ENCODE measurements at places on chromosomes 4 and X.

DNA sequence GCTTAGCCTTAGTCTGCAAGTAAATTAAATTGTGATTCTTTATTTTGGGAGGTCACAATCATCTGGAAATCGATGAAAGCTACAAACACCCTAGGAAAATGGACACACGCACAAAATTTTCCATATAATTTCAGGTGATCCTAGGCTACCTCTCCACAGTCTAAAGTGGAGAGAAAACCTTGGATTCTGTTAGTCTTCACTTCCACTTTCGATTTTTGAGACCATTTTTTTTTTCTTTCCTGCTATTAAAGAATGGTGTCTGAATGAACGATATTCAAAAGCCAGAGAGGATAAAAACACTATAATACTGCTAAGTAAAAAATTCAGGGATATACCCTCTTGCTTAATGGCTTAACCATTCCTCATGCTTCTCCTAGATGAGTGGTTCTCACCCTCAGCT is 1.7 kb downstream of the FBXL5 start:
- DNase-seq = no peak

- peak; percentile 12 for DNase-seq
These were observed 222.3 kb upstream of the AGTR2 start for GRCh38 chrX:115948018-115948923.

DNA sequence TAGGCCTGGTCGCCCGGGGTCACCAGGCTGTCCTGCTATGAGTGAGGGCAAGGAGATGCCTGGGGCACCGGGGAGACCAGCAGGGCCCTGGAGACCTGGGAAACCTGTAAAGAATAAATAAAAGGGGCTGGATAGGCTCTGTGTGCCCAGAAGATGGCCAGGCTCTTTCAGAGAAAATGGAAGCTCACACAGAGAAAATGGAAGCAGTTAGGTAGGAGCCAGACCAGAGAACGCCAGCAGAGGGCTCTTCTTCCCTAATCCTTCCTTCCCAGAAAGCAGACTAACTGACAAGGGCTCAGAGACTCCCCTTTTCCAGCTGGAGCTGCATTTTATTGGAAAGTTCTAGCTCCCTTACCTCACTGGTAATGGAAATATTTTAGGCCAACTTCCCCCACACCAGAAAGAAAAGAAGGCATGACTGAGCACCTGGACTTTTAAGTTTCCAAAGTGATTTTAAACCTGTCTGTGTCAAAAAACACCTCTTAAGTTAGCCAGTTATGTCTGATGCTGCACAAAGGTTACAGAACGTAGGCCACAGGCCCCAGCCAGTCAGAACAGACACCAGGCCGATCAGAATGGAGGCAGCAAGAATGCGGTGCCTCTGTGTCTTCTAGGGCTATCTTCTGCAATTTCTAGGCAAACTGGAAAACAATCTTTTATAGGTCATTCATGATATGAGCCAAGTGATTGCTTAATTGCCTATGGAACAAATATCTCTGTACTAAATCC is 74.0 kb downstream of the ATG4A start:
- DNase-seq = peak; percentile 65

- no peak for DNase-seq
These were observed 577.1 kb downstream of the ANKRD50 start for GRCh38 chr4:124135409-124135813.

Data from NCI-H82 (cell line).